Memory B cell (primary cell): ENCODE measurements at places on chromosomes 12 and 14.

DNA sequence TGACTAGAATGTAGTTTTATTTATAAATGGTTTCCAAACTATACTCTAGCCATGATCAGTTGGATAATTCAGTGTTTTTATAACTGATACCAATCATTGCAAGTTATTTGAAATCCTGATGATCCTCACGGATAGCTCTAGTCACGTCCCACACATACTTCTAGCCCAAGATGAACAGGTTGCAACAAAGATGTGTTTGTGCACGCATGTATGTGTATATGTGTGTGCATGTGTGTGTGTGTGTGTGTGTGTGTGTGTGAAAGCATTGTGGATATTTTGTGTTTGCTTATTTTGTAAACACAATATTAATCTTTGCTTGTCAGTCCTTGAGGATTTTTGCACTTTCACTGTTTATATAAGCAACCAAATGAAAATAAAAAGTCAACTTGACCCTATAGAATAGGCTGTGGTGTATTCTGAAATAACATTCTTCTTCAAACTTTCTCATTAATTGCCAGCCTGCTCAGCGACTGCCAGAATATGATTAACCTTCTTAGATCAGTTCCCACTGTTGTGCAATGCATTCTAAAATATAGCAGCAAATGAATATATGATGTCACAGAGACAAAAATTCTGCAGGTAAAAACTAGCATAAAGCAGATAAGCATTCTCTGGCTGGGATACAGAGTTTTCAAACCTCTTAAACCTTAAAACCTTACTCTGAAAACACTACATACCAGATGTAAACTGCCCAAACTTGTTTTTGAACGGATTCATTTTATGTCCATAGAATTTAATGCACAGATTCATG, 48.8 kb upstream of the HIF1A start:
- DNase-seq: no peak

DNA sequence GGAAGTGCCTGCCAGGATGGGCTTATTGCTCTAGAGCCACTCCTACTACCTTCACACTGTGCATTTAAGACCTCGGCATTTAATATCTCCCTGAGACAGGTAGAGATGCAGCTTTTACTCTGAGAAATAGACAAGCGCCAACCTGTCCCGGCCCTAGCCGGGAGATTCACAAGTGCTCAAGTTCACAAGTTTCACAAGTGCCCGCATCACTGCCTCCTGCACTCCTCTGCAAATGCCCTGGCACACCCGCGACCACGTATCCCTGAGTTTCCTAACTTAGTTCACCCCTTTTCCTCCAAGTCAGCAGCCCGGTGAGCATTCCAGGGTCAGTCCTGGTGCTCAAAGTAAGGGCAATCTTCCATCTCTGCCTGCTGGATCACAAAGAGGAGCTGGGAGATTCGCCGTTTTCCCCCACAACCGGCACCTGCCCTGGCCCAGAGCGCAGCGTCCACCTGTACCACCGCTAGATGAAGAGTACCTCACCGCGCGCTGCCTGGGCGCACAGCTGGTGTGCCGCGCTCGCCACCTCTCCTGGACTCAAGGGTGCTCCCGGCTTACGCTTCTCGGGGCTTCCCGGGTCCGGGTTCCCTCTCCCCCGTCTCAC, 5.0 kb upstream of the SLC38A4 start:
- no peak for DNase-seq

DNA sequence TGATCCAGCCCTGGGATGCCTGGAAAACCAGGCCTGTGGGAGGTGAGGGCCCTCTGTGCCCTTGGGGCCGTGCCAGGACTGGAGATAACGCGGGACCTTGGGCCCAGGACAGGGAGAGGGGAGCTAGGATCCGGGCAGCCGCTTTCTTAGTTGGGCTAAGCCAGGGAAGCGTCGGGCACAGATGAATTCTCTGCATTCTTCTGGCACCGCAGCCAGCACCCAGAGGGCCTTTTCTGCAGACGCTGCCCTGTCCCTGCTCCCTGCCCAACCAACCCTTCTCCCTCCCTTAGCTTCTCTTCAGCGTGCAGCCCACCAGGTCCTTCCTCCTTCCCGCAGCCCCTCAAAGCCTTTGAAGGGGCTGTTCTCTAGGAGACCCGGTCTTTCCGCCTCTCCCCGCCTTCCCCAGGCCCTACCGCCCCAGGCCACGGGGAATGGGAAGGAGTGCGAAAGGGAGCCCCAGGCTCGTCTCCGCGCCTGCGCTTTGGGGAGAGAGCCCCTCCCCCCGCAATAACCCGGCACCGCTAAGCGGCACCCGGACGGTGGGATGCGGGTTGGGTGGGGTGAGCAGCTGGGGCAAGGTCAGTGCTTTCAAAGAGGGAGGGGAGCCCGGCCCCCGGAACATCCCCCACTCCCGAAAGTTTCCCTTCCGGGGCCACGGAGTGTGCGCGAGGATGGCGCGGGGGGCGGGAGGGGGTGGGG, 663 bp downstream of the NCKAP5L start:
- peak; percentile 35 for DNase-seq

DNA sequence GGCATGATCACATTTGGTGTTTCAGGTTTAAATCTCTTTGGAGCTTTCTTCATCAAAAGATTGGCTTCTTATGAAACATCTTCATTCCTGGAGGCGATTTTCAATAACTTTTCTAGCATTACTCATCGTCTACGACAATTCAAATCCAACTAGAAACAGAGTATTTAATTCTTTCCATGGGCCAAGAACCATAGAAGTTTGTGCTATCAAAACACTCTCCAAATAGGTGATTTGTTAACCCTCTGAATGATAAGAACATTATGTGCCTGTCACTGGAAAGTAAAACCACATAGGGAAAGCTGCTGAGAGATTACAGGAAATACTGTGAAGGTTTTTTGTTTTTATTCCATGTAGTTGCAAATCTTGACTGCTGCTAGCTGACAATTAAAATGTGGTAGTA, 6.9 kb upstream of the DCN start:
- DNase-seq: no peak

DNA sequence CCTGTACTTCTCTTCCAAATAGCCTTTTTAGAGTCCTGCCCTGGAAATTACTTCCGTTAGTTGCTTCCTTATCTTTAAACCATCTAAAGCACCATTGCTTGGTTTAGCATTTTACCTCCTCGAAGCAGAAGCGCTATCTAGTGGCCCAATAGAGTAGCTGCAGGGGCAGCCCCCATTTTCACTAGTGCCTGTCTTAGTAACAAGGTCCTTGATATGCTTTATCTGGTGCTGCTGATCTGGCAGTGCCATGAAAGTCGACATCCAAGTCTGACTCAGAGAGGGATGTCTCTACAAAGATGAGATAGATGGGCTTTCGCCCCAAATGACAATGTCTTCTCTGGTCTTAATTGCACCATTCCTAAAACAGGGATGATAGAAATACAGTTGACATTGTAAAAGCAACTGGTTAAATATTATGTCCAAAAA, 25.0 kb upstream of the CIT start:
- peak; percentile 58 for DNase-seq

DNA sequence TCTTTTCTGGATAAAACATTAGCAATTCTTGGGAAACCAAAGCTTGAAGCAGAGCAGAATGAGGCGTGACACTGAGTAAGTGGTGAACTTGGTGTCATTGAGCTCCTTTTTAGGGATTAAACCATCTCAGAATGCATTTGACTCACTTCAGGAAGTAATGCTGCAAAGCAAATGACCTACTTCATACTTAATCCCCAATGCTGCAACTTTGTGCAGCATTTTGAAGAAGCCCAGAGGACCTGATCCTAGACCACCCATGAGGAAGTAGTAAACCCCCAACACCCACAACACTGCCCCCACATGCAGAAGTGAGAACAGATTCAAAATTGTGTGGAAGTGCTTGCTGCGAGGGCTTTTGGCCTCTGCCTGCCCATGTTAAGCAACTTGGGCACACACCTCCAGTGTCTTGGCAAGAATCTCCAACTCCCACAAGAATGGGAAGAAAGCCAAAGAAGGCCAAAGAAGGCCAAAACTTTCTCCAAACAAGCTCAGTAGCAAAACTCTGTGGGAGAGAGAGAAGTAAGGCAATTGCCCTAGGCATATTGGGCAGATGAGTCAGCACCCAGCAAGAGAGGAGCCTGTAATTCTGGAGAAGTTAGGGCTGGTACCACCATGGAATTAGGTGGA, 69.2 kb upstream of the ETV6 start:
- DNase-seq: no peak

DNA sequence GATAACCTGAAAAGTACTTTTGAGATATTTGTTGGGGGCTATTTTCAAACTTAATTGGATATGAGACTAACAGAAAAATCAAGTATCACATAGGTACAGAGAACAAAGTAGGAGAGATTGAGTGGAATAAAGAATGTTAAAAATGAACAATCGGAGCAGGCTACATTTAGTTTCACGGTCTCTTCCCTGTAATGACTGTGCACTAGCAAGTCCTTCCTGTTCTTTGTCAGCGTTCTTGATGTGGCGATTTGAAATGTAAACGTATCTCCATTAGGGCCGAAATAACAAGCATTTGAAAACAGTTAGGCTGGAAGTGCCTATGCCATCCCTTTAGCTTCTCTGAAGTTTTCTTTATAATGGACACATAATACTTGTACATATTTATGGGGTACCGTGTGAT, 31.0 kb downstream of the SLC25A29 start:
- no peak for DNase-seq

DNA sequence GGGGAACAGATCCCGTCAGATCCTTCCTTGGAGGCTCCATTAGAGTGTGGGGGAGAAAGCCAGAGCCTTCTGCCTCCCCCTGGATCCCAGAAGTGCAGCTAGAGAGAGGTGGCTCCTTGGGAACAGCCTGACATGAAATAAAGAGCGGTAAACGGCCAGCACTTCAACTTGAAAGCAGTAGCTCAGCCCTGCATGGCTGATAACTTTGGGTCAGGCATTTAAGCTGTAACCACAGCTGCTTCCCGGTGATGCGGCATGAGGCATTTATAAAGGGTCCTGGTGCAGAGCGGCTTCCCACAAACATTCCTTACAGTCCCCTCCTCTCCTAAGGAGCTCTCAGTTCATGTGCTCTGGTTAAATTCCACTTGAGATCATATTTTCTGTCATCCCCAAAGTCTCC, 960.3 kb downstream of the VRK1 start:
- DNase-seq: no peak

GRCh38 chr12:101470939-101471338, 4.2 kb upstream of the SPIC start:
- no peak for DNase-seq

- DNase-seq: no peak
Observed at GRCh38 chr12:103677341-103677740, 90.3 kb downstream of the STAB2 start.

- DNase-seq: no peak
Observed at GRCh38 chr14:72483311-72483710, 410.6 kb downstream of the DPF3 start.

DNA sequence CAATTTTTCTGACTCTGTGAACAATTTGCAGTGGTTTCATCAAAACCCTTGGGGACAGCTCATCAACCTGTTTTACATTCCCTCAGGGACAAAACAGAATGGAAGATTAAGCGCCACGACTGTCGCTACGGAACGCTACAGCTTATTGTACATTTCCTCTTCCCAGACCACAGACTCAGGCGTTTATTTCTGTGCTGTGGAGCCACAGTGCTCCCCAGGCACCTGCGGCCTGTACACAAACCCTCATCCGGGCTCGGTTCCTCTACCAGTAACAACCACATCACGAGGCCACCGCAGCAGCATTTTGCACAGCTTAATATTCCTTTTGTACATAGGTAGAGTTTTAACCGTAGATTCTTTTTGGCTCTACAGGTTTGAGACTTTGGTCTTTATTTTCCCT, 397.4 kb upstream of the OR4E1 start:
- peak; percentile 47 for DNase-seq

DNA sequence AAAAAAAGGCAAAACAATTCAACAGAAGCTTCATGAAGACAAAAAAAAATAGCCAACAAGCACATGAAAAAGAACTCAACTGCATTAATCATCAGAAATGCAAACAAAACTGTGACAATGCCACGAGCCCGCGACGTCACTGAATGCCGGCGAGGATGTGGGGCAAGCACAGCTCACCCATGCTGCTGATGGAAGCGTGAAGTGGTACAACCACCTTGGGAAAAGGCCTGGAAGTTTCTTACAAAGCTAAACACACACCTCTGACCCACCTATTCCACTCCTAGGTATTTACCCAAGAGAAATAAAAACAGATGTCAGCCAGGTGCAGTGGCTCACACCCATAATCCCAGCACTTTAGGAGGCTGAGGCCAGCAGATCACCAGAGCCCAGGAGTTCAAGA, 10.5 kb downstream of the BTBD6 start:
- no peak for DNase-seq

DNA sequence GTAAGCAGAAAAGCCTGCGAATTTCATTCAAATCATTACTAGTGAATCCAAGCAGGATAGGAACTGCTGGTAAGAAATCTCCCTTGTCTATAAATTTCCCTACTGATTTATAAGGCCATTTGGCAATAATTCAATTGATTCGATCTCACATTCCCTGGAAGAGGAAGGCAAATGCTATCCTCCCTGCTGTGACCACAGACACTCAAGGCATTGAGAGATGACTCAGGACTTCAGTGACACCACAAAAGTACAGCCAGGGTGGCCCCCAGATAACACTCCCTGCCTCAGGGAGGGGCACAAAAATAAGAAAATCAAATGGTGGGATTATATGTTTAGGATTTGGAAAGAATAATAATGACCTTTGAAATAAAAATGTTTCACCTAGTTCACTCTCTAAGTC, 162.7 kb downstream of the GRIP1 start:
- no peak for DNase-seq

GRCh38 chr14:34883954-34884353, 8.8 kb upstream of the BAZ1A start:
- DNase-seq: no peak

- no peak for DNase-seq
Observed at GRCh38 chr12:125525879-125526278, 460.6 kb downstream of the AACS start.
